ENCODE measurements at places on chromosomes 7 and 10.

DNA sequence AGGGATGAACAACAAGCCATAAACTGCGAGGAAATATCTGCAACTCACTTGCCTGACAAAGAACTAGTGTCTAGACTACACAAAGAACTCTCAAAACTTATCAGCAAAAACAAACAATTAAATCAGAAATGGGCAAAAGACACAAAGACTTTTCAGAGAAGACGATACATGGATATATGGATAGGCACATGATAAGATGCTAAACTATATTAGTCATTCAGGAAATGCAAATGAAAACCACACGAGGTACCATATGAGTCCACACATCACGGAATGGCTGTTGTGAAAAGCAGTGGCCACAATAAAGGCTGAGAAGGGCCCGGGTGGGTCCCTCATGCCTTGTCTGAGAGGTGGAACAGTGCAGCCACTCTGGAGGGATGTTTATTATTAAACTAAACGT, 267.8 kb downstream of the WDR37 start:
- DNase-seq: no peak

DNA sequence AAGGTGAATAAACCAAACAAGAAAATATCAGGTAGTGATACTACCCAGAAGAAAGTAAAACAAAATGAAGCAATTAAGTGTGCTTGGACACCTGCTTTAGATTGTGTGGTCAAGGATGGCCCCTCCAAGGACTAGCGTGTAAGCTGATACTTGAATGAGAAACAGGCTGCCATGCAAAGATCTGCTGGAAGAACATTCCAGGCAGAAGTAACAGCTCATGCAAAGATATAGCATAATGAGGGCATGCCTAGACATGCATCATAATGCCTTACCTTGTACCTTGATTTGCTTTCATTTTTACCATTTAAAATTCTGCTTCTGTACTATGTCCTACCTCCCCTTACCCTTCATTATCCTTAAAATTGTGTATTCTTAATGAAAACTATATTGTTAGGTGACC, 74.8 kb upstream of the HDAC9 start:
- no peak for DNase-seq

DNA sequence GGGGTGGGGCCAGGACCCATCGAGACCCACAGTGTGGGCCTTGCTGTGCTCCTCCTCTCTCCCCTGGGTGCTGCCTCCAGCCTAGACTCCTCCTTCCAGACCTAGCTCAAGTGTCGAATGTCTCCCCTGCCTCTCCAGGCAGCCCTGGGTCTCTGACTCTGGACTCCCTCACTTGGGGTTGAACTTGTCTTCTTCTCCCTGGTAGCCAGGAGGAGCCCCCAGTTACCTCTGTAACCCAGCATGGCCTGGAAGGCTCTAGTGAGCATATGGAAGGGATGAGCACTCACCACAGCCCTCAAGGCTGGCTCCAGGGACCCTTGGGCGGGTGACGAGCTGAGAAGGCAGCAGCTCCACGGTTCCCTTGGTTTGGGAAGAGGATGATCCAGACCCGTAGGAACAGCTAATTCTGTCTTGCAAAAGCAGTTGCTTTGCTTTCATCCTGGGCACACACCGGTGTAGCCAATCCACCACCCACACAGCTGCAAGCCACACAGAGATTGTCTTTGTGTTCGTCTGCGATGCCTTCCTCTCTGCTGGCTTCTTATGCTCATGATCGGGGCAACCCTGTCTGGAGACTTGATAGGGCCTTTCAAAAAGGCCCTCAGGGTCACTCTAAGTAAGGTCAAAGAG, 52.3 kb upstream of the ANTXRL start:
- peak; percentile 25 for DNase-seq

DNA sequence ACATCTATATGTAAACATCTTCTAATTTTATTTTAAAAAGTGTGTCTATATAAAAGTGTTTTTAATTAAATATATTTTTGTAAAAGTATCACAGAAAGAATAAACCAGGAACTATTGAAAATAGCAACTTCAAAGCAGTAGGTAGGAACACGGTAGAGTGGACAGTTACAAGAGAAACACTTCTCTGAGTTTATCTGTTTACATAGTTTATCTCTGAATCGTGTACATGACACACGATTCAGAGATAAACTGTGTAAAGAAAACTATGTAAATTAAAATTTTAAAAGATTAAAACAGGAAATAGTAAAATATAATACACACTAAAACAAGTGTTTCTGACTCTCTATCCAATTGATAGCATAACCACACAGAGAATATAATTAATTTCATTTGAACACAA, 25.1 kb upstream of the FAM170B start:
- DNase-seq: no peak

- no peak for DNase-seq
These were observed 72.3 kb downstream of the ZRANB1 start for GRCh38 chr10:125014086-125014830.

GRCh38 chr7:153188630-153189029, 429.1 kb downstream of the ACTR3B start:
- no peak for DNase-seq

GRCh38 chr10:48803801-48804584, 119.3 kb downstream of the WDFY4 start:
- no peak for DNase-seq

GRCh38 chr7:121187222-121187621, 141.6 kb upstream of the WNT16 start:
- DNase-seq: no peak

- DNase-seq: peak; percentile 89
These were observed 3.7 kb downstream of the ELOVL3 start for GRCh38 chr10:102229810-102230263.

GRCh38 chr10:83954193-83954799, 185.0 kb upstream of the GHITM start:
- DNase-seq: no peak

GRCh38 chr7:127546313-127546712, 39.1 kb downstream of the GCC1 start:
- no peak for DNase-seq

DNA sequence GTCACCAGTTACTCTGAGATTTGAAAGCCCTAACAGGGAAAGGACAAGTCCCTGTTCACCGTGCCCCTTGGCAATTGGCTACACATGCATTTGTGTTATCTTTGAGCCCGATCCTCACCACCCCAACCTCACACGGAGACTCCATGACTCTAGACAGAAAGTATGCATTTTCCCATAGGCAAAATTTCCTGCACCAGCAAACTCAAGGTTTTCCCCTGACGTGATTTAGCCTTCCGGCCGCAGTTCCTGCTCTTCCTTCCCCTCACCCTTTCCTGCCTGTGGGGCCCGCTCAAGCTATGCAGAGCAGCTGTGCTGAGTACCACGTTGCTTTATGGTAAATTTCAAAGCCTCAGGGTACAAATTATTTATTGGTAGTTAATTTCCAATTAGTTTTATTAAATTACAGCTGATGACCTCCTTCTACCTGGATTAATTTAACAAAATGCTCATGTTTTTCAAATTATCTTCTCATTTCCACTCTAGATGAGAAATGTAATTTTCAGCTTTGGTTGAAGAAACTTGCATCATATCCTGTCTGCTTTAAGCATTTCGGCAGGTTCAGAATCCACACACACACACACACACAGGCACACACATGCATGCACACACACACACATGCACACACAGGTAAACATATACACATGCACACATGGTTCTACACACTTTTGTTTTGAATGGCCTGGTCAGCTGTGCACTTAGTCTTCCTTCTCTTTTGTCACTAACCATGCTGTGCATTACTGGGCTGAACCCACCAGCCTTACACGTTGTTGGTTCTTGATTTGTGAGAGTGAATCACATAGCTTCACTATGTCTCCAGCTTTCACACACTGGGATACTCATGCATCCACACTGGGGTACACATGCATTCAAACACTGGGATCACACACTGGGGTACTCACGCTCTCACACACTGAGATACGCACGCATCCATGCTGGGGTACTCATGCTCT, 283.1 kb upstream of the PITRM1 start:
- peak; percentile 65 for DNase-seq

DNA sequence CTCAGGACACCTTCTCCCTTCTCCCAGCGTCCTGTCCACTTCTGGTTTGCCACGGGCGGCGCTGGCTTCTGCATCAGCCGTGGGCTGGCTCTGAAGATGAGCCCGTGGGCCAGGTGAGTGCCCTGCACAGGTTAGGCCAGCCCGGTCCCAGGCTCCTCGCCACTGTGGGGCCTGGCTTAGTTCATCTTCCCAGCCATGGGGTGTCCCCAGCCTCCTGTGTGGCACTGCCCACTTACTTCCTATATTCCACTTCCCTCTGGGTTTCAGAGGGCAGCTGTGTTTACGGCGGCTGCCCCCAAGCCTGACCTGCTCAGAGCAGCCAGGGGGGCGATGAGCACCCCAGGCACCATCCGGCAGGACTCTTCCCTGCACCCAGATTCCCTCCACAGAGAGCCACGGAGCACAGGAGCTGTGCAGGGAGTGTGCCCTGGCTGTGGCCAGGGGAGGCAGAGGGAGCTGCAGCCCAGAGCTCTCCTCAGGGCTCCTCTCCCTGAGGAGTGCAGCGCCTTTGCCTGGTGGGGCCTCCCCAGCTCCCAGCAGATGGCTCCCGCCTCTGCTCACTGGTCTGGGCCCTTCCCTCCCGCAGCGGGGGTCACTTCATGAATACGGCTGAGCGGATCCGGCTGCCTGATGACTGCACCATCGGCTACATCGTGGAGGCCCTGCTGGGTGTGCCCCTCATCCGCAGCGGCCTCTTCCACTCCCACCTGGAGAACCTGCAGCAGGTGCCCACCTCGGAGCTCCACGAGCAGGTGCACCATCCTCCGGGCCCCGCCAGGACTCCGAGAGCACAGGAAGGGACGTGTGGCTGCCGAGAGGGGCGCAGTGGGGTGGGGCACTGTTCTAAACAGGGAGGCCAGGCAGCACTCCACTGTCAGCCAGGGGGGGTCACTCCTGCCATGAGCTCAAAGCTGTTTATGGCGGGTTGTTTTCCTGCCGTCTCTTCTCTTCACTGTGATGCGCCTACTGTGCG, 6.4 kb downstream of the LFNG start:
- DNase-seq: no peak

DNA sequence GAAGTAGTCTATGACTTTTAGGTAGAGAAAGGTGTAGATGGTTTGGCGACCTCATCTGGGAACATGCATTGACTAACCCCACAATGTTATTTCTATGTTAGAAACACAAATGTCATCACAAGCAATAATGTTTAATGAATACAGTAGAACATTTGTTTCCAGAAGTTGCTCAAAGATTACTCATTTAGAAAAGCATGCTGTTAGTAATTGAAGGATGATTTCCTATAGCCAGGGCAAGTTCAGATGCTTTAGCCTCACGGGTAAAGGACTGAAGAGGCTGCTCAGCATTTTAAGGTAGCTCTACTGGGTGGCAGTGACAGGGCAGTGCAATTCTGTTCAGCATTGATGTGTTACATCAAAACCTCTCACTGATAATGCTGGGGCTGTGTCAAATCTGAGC, 199.3 kb upstream of the FZD1 start:
- no peak for DNase-seq

DNA sequence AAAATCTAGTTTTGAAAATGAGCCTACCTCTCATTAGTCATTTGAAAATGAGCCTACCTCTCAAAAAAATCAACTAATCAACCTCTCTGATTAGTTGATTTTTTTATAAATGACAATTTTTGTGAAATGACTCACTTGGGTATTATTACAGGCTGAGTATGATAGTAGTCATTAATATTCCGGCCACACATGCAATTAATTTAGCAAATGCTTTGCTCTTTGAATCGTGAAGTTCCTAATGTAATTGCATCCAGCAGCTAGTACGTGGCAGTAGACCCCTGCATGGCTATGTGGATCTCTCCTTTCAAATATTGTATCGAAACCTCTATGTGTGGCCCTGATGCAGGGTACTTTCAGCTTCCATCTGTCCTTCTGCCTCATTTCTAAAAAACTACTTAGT, 245.9 kb upstream of the PHYHIPL start:
- DNase-seq: no peak

DNA sequence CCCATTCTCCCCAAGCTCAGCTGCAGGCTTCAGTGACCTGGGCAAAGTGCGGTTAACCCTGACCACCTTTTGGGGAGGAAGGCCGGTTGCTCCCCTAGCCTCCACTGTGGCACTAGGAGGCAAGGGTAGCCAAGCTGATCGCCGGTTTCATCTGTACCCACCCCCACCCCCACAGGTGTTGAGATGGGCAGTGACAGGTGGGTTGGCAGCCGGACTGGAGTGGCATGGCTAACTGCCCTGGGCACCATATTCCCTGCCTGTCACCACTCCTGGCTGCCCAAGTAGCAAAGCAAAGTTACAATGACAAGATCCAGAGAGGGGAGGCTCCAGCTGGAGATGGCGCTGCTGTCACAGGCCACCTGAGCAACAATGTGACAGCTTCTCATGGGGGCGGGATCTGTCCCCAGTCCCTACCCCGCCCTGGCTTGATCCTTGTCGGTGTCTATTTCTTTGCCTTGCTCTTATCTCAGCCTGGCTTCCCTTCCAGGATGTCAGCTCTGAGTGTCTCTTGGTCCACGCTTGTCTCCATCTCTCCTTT, 27.0 kb upstream of the BMS1 start:
- no peak for DNase-seq

- DNase-seq: peak; percentile 53
These were observed 34.7 kb downstream of the ACADSB start for GRCh38 chr10:123043409-123043925.

DNA sequence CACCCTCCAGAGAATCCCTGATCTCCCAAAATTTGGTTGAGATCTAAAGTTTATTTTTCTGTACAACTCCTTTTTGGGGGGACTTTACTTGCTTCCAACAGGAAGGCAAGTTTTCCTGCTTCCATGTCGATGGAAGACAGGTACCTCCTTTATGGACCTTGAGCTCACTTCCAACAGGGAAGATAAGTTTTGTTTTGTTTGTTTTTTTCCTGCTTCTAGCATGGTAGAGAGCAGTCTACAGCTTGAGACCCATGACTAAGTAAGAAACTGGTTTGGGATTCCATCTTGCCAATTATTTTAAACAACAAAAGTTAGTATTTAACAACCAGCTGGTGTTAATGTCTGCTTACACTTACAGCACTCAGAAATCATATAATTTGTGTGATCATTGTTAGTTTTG, 74.4 kb downstream of the ST8SIA6 start:
- DNase-seq: no peak

- peak; percentile 64 for DNase-seq
These were observed 169.3 kb upstream of the AKR1E2 start for GRCh38 chr10:4656576-4657194.

DNA sequence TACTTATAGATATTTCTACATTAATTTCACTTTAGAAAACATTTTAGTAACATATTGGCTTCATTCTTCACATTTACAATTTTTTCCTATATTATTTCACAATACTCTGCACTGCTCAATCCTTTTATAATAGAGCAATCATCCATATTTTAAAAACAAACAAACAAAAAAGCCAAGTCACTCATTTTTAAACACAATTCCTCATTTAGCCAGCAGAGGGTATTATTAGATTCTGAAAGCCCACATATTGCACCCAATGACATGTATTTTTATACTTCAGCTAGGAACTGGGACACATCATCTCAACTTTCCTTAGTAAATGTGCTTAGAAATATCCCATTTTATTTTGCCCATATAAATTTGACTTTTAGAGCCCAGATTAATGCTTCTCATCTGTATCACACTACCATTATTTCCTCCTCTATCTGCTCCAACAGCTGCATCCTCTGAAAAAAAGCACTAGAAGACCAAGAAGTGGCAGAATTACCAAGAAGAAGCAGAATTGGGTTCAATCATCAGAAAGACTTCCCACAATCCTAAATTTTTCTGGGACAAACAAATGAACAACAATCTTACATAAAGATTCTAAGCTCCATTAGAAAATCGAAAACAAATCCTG, 29.5 kb downstream of the CTNNA3 start:
- DNase-seq: no peak

GRCh38 chr10:96588060-96588554, 1.3 kb upstream of the TM9SF3 start:
- DNase-seq: no peak

All from right forelimb (tissue), 1 donor.